ENCODE measurements at places on chromosomes 13 and 19. TPM values are rescaled to one million over a fixed set of nuclear protein-coding genes. Genes with fewer than 3 reads are reported as not detected.

The SHC2 gene
- polyA plus RNA-seq, result 22.3 TPM

DNA sequence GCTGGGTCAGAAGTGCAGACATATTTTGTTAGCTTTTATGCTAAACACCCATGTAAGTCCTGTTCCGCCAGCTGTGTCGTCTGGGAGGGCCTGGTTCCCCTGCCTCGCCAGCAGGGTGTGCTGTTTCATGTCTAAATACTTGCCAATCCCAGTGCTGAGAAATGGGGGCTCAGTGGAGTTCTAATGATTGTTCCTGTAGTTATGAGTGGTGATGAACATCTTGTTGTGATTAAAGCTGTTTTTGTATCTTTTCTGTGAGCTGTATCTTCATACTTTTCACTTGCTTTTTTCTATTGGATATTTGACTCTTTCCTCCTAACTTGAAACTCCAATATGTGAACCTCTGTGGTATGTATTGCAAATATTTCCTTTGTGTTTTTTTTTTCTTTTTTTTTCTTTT, 32.7 kb downstream of the KDM4B start:
- DNase-seq, result no peak

The KRTDAP gene
- polyA plus RNA-seq, result not detected

The SLC10A2 gene
- not detected for polyA plus RNA-seq

GRCh38 chr13:52991344-52992020, 37.1 kb upstream of the OLFM4 start:
- DNase-seq, result no peak

- peak; percentile 65 for DNase-seq
These were observed 19.4 kb downstream of the ACTN4 start for GRCh38 chr19:38666663-38667511.

The ARHGAP33 gene
- 15.8 TPM for polyA plus RNA-seq

The PSG1 gene
- polyA plus RNA-seq, result 0.94 TPM

The CD37 gene
- 15.7 TPM for polyA plus RNA-seq

- peak; percentile 19 for DNase-seq
These were observed 327.5 kb upstream of the DACH1 start for GRCh38 chr13:72194523-72194922.

GRCh38 chr19:40607311-40608239, 6.4 kb downstream of the LTBP4 start:
- DNase-seq, result no peak

GRCh38 chr13:97429681-97430081, 4.3 kb upstream of the RAP2A start:
- DNase-seq, result no peak

DNA sequence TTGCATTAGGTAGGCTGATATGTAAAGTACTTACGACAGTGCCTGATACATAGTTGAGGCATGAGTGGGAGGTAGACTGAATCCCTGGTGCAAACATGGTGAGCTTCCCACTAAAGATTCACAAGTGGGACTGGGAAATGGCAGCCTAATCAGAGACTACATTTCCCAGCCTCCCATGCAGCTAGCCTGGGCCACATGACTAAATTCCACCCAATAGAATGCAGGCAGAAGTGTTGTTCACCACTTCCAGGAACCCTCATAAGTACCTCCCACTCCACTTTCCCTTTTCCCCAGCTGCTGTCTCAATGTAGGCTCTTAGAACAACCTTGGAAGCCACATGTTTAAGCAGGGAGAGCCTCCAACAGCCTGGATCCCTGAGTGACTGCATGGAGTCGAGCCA, 104.9 kb downstream of the CACNA1A start:
- no peak for DNase-seq

The ZIC2 gene
- polyA plus RNA-seq, result not detected

DNA sequence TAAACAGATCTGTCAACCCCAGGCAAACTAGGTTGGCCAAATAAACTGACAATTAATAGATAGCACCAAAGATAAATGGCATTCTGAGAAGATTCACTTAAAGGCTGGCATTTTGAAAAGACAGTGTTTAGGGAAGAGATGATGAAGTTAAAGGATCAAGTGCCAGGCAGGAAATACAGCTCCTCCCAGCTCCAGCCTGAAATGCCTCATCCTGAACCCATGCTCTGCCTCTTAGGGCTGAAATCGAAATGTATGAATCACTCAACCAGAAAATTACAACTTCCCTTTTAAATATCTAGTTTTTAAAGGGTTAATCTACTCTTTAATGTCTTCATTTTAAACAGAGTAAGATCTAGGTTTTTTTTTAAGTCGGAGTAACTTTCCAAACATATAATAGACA, 171.2 kb upstream of the UBL3 start:
- no peak for DNase-seq

The ANKLE1 gene
- 1.0 TPM for polyA plus RNA-seq

DNA sequence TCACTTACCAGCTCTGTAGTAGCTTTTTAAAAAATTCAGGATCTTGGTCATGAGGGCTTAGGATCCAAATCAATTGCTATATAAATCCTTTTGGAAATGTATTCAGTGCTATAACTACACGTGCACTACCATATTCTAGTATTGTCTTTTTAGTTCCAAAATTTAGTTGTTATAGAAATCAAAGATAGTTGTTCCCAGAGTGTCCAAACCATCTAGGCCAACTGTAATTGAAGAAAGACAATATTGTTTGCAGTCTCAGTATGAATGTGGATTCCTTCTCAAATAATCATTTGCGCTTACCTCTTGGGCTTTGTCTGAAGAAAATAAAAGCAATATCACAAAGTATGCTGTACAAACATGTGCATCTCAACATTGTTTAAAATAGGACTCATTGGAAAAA, 184.1 kb upstream of the EDNRB start:
- DNase-seq, result peak; percentile 42

DNA sequence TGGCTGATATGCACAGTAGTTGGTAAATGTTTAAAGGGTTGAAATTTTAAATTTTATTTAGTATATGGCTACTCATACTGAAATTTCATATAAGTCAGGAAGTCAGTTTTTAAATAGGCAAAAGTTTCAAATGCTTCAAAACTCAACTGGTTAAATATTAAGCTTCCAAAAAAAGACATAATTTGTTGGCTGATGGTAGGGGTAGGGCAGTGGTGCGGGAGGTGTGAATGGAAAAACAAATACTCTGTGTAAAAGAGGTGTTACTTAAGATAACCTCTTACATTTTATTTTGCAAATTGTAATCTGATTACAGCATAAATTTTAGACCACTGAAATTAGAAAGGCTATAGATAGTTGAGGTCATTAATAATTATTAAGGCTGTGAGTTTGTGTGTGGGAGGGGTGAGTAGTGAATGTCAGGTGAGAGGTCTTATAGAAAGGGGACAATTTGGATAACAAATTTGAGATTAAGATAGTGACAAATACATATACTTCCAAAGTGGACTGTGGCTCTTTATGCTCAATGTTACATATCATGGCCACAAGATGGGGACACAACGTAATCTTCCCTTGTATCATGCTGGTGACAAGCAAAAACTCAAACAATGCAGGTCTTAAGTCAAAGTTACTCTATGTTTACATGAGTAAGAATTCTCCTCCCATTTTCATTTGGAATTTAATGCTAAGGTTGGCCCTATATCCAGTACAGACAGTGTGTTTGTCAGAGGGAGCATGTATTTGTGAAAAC, 36.6 kb upstream of the OXGR1 start:
- no peak for DNase-seq

The RFPL4AL1 gene
- polyA plus RNA-seq, result 0.41 TPM

- DNase-seq, result no peak
These were observed 31.2 kb upstream of the ZNF536 start for GRCh38 chr19:30340771-30341561.

GRCh38 chr19:31826325-31826724, 477.1 kb upstream of the TSHZ3 start:
- DNase-seq, result no peak

- peak; percentile 70 for DNase-seq
These were observed 11.6 kb upstream of the NFIX start for GRCh38 chr19:12983542-12984142.

DNA sequence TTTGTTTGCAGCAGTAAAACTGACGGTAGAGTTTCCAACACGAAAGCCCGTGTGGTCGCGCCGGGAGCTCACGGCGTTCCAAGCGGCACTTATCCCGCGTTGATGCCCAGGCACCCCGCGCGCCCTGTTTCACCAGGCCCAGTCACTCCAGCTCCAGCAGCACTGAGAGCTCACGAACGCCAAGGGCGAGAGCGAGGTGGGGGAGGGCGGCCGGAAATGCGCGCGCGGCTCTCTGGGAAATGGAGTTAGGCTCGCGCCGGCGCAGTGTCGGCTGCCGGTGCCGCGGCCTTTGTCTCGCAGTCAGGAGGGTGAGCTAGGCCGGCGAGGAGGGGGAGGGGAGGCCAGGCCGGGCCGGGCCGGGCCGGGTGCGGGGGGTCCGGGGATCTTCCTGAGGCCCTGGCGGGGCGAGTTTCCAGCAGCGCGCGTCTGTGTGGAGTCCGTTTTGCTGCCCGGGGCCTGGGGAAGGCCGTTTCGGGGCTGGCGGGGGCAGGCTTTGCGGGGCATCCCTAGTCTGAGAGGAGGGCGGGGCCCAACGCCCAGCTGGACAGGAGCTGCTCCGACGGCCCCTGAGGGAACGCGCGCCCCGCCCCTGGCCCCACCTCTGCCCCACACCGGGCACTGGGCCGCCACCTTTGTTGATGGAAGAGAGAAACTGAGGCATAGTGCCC, at the start of gene ZNF135:
TSS of gene ZNF135 (plus strand) at position 280 of the 668 bp plus-strand sequence. CDS start 721 bp downstream, outside the sequence.
- peak; percentile 93 for DNase-seq

- DNase-seq, result no peak
These were observed 449.5 kb downstream of the LIG4 start for GRCh38 chr13:107765724-107766401.

GRCh38 chr13:34777089-34777913, 164.8 kb upstream of the NBEA start:
- DNase-seq, result no peak

DNA sequence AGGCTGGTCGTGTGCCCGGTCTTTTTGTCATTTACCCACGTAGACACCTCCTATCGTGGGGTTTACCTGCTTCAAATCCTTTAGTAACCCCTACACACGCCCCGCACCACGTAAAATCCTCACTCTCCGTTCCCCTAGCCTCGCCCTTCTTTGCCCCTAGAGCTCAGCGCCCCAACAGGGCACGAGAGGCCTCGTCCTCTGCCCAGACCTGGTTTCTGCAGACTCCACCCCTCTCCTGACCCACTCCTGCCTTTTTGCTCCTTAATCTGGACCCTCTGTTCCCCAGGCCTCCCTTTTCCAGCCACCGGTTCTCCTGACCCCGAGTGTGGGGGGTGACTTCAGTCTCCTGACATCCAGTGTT, 412 bp downstream of the ZNF528 start:
- no peak for DNase-seq

The ERICH4 gene
- not detected for polyA plus RNA-seq

The ODAD3 gene
- polyA plus RNA-seq, result 0.34 TPM

GRCh38 chr19:4534836-4535658, at the start of gene PLIN5:
Gene PLIN5 (minus strand): TSS chr19:4535224. CDS start chr19:4534074, 1,150 bp downstream.
- DNase-seq, result peak; percentile 45

- DNase-seq, result no peak
These were observed 193.3 kb downstream of the SLC7A1 start for GRCh38 chr13:29402166-29402636.
